Psoas muscle (tissue), 8 donors: ENCODE measurements at places on chromosomes 13 and 19. TPM values are rescaled to one million over a fixed set of nuclear protein-coding genes. Genes with fewer than 3 reads are reported as not detected.

Gene RASL11A
- 6.4 TPM for total RNA-seq

Gene PTPRH
- not detected for total RNA-seq

Gene TSPAN16
- total RNA-seq, result not detected

Gene AZU1
- not detected for total RNA-seq

Gene C13orf42
- total RNA-seq, result not detected

Gene PSG3
- total RNA-seq, result not detected

Gene MTUS2
- 0.79 TPM for total RNA-seq

Gene SLC46A3
- 6.1 TPM for total RNA-seq

GRCh38 chr19:6794686-6795431 lies 22.4 kb downstream of the VAV1 start:
- no peak overlapping the region for H3K4me3 ChIP-seq
- H3K27ac ChIP-seq, result no peak overlapping the region
- no peaks in the 10 kb centered on the region for H3K4me1 ChIP-seq
- DNase-seq, result no peak

- no peak overlapping the region for H3K4me3 ChIP-seq
- H3K27me3 ChIP-seq, result no peaks in the 10 kb centered on the region
- no peak for DNase-seq
- H3K36me3 ChIP-seq, result no peaks in the 10 kb centered on the region
These were observed 204.6 kb downstream of the VWA8 start for GRCh38 chr13:41756198-41756880.

GRCh38 chr13:20326276-20326675 lies 94.2 kb upstream of the GJB6 start:
- no peaks in the 10 kb centered on the region for H3K4me1 ChIP-seq
- H3K27me3 ChIP-seq, result no peaks in the 10 kb centered on the region
- no peak overlapping the region for H3K4me3 ChIP-seq
- no peak for DNase-seq

DNA sequence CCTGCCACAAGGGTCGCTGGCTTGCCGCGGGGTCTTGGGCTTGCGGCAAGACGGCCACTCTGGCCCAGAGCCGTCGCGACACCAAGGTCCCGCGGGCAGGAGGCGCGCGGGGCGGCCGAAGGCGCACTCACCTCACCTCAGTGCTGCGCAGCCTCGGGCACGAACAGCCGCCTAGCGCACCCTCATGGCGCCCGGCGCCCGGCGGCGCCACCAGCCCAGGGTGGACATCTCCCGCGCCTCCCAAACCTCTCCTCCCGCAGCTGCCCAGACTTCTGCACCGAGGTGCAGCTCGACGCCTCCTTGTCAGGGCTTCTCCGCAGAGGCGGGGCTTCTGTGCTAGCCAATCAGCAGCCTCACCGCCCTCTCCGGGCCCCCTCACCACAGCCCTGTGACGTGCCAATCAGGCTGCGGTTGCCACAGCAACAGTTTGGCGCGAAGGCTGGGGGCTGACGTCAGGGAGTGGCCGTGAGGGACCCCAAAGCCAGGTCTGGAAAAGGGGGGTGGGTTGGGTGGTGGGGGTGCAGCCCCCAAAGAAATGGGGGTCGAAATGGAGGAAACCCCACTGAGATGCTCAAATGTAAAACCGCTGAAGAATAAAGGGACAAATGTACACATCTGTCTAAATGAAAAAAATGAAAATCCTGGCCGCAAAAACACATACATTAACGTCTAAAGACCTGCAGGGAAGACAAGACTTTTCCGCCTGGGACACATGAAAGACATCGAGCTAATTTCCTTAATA lies at the start of the genes PEG3 and ZIM2:
TSS of gene PEG3 (minus strand) at position 276 of the 742 bp plus-strand sequence. CDS start 16,071 bp downstream, outside the sequence.
TSS of gene ZIM2 (minus strand) at position 276 of the 742 bp plus-strand sequence. CDS start 16,449 bp downstream, outside the sequence.
- H3K4me1 ChIP-seq, result no peaks in the 10 kb centered on the region
- H3K27ac ChIP-seq, result peak within 1 kb of the TSS; percentile 69
- peak; percentile 73 for DNase-seq
- H3K27me3 ChIP-seq, result no peaks in the 10 kb centered on the region
- no peaks in the 10 kb centered on the region for H3K36me3 ChIP-seq
